Stimulated activated CD4-positive, alpha-beta T cell treated with anti-CD3 and anti-CD28 coated beads, Interleukin-2, amount 100 ng/mL, for 4 hours (primary cell): ENCODE measurements at places on chromosomes 12 and 14.

DNA sequence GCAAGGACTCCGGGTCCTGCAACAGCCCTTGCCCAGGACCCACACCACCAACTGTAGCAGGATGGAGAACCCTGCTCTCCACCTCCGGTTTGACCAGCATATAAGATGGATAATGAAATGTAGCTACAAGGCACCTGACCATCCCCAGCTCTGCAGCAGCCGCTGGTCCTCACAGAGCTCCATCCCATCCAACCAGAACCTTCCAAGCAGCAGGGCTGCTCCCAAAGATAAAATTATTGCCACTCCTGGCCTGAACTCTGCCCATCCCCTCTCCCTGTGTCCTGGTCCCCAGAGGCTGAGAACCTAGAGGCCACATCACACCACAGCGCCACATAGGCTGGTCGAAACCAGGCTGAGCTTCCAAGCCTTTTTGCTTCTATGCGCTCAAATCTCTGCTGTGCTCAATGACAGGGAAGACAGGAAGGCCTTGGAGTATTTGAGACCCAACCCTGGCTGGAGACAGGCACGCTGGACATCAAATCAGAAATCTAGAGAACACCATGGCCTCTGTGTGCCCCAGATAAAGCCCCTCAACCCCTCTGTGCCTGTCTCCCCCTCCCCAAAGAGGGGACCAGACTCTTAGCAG, 4.2 kb downstream of the CDK2AP1 start:
- DNase-seq: no peak

DNA sequence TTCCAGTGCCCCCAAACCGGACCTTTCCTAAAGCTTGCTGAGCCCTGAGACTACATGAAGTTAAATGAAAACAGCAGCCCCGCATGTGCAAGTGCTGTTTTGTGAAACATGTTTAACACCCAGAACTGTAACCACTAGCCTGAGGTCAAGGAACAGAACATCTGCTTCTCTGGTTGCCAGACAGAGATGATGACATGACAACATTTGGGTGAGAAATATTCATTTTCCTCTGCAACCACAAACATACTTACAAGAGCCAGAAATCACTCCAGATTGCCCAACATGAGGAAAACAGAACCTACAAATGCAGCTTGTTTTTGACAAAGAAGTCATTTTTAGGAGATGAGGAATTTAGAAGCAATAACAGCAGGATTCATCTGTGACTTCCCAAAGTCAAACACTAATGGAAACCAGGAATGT, 110.4 kb downstream of the BCAT1 start:
- no peak for DNase-seq

- DNase-seq: no peak
Measured at GRCh38 chr14:22471545-22472121, 117.4 kb downstream of the DAD1 start.

DNA sequence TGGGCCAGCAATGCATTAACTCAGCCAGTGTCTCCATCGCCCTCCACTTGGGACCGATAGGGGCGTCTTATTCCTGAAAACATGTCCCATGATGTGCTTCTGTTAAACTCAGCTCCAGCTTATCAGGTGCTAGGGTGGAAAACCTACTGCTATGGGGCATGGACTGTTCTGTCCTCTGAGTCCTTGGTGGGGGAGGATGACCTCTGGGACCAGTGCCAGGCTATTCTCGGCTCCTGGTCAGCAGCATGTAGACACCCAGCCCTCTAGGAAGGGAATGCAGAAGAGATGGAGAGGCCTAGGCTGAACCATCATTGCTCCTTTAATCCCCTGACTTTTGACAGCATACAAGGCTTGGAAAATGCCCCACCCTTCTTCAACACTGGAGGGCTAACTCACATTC, 486.2 kb downstream of the MED13L start:
- DNase-seq: no peak

GRCh38 chr12:69385038-69385437, 25.5 kb downstream of the YEATS4 start:
- no peak for DNase-seq

- DNase-seq: no peak
Measured at GRCh38 chr12:78888568-78888967, 24.0 kb downstream of the SYT1 start.

- DNase-seq: no peak
Measured at GRCh38 chr14:29607169-29607568, 320.5 kb downstream of the PRKD1 start.

DNA sequence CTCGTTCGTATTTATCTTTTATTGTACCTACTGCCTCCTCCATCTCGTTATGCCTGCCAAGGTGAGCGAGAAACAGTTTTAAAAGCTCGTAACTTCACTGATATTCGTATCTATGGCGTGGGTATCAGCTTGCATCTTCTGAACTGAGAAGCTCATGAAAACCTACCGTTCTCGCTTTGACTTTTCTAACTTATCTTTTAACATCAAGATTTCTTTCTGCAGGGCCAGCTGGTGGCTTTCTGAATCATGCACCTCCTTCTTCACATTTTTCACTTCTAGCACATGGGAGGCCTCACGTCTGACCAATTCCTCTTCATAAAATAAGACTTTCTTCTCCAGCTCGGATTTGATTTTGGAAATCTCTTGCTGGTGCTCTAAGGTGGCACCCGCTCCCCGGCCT, 45.8 kb downstream of the AMN start:
- DNase-seq: no peak

GRCh38 chr12:122473543-122474323, 27.0 kb downstream of the ZCCHC8 start:
- no peak for DNase-seq

DNA sequence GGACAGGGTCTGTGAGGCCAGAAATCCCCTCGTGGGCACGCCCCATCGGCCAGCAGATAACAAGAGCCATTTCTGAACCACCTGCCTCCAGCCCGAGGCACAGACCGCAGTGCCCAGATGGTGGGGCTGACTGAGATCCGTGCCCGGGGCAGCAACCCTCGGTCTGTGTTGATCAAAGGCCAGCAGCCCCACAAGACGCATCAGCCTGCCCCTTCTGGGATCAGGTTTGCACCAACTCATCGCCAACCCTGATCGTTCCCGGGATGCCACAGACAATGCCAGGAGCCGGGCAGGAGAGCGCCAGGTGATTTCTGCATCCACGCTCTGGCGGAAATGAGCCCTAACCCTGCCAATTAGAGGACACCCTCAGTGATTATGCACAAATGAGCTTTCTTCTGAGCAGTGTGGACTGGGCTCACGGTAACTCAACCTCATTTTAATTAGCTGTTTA, 64.5 kb downstream of the TESC start:
- DNase-seq: no peak

GRCh38 chr12:53754633-53755264, 3.0 kb upstream of the CISTR start:
- no peak for DNase-seq

GRCh38 chr12:109611223-109611622, 37.6 kb downstream of the MVK start:
- no peak for DNase-seq

DNA sequence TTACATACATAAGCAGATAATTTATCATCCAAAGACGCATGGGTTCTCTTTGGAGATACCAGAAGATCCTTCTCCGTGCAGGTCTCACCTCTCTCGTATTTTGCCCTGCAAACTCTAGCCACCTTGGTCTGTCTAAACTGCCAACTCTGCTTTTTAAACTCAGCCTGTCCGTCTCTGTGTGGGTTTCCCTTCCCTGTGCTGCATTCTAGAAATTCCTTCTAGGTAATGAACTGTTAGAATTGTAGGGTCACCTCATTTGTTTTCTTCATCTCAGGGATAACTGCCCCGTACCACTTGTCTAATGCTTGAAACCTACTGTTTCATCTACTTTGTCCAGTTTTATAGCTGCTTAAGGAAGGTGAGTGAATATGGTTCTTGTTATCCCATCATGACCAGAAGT, 45.4 kb upstream of the CCDC196 start:
- no peak for DNase-seq

DNA sequence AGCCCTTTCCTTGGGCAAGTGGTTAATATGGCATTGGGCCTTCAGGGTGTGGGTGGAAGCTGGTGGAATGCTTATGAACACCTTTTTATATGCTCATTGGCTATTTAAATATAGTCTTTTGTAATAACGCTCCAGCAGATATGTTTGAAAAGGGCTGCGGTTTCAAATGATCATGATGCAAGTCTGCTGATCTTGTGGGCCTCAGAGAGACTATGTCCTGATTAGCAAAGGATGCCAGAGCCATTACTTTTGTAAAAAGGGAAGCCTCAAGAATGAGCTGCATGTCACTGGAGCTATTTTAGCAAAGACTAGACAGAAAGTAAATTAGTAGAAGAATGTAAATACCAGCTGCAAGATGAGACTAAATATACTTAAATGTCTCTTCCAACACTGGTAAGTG, 200.5 kb downstream of the GXYLT1 start:
- DNase-seq: no peak

DNA sequence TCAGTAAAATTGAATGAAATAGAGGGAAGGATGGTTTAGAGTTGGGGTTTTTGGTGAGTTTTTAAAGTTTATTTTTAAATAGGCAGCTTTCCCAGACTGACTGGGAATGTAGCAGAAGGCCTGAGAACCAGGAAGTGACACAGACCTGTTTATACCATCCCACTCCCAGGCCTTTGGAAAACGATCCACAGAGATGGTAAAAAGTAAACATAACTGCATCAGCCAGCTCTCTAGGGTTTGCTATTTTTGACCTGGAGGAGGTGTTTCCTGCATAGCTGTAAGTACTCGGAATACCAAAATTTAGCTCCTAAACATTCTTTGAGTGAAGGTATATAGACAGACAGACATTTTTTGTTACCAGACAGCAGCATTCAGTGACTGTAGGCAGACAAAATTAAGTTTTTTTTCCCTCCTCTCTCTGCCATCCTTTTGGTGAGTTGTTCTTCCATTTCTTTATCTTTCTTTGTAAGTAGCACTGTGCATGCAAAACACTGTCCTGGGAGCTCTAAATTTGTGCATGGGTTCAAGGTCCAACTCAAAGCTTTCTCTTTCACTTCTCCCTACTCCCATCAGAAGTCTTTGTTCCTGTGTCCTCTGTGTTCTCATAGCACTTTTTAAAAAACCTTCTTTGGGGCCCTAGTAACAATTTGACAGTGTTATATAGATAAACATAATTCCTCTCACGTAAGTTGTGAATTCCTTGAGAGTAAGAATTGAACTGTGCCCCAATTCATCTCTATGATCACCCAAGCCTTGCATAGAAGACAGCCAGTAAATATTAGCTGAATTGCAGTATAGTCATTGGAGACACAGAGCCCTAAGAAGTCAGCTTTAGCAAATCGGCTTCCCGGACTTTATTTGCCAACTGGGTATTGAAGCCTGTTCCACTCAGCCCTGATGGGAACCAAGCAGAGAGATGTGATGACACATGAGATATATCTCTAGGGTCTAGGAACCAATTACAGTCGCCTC, 37.4 kb downstream of the SUSD6 start:
- no peak for DNase-seq

- DNase-seq: no peak
Measured at GRCh38 chr14:24298892-24299254, 707 bp downstream of the DHRS1 start.
